ENCODE measurements at places on chromosomes 7 and 10. TPM values are rescaled to one million over a fixed set of nuclear protein-coding genes. Genes with fewer than 3 reads are reported as not detected.

GRCh38 chr10:78865538-78865875, 203.3 kb upstream of the ZMIZ1 start:
- no peak for DNase-seq

The ADRA2A gene
- total RNA-seq, result 0.27 TPM

The GIMAP2 gene
- 5.0 TPM for total RNA-seq

GRCh38 chr10:102781921-102782557, 38.3 kb downstream of the WBP1L start:
- DNase-seq, result no peak

DNA sequence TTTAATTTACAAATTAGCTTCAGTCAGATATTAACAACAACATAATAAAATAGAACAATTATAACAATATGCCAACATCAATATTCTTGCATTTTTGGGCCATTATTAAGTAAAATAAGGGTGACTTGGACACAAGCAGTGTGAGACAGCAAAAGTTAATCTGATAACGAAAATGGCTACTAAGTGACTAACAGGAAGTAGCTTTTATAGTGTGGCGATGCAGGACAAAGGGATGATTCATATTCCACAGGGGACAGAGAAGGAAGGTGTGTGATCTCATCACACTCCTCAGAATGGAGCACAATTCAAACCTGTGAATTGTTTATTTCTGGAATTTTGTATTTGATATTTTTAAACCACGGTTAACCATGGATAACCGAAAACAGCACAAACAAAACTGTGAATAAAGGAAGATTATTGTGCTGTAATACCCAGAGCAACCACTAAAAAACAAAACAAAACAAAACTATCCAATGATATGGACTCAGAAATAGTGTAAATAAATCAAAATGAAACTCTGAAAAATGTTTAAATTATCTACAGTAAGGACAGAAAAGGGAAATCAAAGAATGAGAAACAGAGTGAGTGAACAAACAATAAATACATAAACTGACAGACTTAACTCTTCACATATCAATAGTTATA, 66.9 kb upstream of the TFEC start:
- DNase-seq, result no peak

The CACNB2 gene
- 38.1 TPM for total RNA-seq

- no peak for DNase-seq
These were observed 6.9 kb downstream of the KMT2E start for GRCh38 chr7:105020926-105021325.

The CFAP69 gene
- 3.8 TPM for total RNA-seq

The DHTKD1 gene
- total RNA-seq, result 31.7 TPM

DNA sequence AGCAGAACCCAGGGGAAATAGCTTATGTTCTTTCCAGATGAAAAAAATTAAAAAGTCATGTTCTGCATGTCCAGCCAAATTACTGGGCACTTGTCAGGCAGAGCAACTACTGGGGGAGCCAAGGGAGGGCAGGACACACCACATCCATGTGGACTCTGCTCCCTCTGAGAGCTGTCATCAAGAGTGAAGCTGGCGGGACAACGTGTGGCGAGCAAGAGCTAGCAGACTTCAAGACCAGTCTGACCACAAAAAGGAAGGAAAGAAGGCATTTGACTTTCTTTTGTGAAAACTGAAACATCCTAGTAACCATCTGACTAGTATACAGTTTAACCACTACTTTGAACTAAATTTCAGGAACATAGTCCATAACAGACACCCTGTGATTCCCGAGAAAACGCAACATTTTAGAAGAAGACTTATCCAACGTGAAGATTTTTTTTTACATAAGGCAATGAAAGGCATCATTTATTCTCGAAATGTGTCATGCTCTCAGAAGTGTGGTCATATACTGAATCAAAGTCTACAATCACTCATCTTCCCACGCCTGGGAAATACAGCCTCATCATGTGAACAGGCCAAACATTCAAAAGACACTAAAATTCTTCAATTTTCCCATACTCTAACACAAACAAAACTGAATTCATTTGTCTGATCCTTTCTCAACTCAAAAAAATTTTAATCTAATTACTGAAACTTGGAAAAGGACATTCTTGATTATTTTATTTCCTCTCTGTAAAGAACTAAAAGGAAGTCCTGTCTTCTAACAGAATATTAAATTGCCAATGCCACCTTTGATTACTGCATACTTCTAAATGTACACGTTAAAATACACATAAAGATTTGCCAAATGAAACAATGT, 15.5 kb downstream of the CYTH3 start:
- DNase-seq, result peak; percentile 73

DNA sequence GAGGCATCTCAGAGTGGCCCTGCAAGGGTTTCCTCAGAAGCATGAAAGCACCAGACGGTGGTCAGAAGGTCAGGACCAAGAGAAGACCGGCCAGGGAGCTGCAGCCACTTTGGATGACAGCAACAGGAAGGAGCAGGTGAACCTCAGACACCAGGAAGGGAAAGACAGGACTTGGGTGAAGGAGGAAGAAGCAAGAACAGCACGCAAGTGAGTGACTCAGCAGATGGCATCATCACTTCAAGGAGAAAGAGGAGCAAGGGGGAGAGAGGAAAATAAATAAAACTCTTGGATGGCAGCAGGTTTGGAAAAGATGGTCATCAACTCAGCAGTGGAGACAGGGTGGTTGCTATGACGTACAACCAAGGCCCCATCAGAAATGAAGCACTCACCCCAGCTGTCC, 31.6 kb downstream of the NCAPG2 start:
- DNase-seq, result no peak

- no peak for DNase-seq
These were observed 216.0 kb downstream of the GPAM start for GRCh38 chr10:111967547-111967946.

DNA sequence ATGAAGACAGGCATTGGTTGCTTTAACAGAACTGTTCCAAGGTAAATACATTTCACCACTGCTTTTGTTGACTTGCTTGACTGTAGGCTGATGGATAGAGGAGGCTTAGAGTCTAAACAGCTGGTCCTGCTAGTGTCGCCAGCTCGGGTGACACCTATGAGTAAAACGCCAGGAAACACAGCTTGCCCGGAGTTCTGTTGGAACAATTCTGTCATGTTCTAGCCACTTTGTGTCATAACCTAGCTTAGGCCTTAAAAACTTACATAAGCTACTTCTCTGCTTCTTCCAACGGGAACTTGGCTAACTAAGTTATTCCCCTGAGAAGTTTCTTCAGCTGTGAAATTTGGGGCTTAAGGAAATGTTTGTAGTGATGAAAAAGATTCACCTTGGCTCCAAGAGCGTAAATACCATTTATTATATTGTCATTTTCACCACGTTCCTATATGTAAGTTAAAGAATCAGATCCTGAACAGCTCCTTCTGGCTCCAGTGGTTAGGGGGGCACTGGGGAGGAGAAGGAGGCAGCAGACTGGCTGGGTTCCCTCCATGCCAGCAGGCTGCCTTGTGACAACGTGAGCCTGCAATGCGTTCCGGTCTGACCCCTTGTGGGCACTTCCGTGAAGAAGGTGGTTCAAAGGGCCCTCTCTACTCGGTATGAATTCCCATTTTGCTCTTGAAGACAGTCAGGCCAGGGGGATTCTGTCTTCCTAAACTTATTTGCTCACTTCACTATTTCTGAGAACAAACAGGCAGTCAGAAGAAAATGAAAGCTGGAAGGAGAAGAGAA, 253.2 kb downstream of the BMPER start:
- DNase-seq, result peak; percentile 50

DNA sequence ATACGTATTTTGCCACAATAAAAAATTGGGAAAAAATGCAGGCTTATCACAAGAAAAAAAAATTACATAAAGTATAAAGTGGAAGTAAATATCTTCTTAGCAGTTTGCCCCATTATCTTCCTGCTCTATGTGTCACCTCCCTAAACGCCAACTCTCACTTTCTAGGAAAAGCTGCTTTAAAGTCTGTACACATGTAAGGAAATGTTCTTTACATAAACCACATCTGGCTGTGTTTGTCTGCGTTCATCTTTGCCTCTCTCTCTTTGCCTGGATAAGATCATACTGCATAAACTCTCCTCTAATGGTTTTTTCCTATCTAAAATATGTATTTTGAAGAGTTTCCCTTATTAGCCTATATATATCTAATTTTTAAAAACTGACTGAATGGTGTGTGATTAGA, 23.0 kb upstream of the UMAD1 start:
- DNase-seq, result no peak

DNA sequence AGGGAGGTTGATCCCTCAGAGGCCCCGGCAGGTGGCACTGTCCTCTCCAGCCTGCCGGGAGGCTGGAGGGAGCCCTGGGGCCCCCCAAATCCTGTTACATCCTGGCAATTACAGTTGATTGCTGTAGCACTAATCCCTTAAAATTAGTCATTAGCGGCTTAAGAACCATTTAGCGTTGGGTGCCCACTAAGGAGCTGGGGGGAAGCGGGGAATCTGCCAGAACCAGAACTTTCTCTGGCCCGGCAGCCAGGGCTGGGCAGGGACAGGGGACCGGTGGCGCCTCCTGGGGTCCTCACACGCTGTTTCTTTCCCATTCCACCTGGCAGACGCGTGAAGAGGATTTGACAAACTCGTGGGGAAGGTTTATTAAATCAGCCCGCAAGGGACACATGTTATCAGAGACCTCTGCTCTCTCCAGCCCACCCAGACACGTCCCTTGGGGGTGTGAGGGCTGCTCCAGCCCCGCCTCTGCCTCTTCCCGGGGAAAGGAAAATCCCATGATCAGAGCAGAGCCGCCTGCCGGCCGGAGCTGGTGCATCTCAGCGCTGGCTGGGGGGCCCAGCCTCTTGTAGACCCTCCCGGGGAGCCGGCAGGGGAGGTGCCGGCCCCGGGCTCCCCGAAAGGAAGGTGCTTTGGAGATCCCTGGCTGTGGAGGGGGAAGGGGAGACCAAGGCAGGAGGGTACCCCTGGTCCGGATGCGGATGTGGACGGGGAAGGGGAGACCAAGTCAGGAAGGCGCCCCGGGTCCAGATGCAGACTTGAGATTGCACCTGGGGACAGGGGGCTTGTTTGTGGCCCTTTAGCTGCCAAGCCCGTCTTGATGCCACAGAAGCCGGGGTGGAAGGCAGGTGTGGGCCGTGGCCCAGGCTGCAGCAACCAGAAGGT, 142.7 kb downstream of the ELFN1 start:
- no peak for DNase-seq

The HGF gene
- total RNA-seq, result 2.3 TPM

- DNase-seq, result no peak
These were observed 50.9 kb upstream of the SCIN start for GRCh38 chr7:12519682-12520009.

DNA sequence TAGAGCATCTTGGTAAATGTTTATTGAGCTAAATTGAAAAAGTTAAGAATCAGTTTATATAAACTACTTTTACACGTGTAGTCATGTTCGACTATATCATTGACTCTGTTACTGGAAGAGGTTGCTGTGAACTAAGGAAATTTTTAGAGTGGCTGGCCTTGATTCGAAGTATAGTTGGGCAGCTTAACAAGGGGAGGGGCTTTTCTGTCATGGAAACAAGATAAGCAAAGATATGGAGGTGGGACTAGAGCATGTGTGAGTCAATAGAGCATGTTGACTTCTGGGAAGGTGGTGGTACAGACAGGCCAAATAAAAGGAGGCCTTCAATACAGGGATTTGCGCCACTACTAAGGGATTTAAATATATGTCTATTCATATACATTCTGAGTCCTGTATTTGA, 7.6 kb downstream of the ATP5F1C start:
- no peak for DNase-seq

- DNase-seq, result no peak
These were observed 356.3 kb upstream of the GALNT17 start for GRCh38 chr7:70775570-70776156.

GRCh38 chr10:27759483-27760272, 14.1 kb upstream of the MKX start:
- DNase-seq, result no peak

- DNase-seq, result no peak
These were observed 31.3 kb upstream of the RNF32 start for GRCh38 chr7:156609010-156609877.

DNA sequence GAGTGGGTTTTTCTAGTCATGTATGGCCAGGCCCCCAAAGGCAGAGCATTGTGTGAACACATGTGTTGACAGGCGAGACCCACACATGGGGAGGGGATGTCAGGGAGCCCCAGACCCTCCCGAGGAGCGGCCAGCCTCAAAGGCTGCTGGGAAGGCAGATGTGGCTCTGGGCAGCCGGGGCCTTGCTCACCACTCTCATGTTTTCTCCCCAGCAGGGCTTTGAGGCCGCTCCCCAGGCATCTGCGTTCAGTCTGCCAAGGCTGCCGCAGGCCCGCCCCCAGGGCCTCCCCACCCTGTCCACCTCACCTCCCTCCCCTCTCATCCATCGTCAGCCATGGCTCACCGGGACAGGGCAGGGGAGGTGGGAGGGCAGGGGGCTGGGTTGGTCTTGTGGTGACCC, 16.6 kb upstream of the VSIR start:
- DNase-seq, result no peak

DNA sequence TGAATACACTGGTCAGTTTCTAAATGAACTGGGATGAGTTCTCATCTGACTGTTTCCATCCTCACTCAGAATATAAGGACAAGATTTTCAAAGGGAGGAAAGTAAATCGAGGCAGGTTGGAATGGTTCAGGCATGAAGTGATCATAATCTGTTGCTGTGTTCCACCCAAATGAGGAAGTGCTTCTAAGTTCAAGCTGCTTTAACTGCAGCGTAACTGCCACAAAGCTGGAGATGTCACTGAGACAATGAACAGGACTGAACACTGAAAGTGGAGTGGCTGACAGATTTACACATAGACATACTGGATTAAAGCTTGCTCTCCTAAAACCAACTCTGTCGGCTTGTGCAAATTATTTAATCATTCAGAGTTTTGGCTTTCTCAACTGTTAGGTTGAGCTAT, 66.6 kb downstream of the GPR37 start:
- DNase-seq, result no peak

GRCh38 chr10:90723416-90724068, 134.3 kb downstream of the HTR7 start:
- DNase-seq, result no peak

DNA sequence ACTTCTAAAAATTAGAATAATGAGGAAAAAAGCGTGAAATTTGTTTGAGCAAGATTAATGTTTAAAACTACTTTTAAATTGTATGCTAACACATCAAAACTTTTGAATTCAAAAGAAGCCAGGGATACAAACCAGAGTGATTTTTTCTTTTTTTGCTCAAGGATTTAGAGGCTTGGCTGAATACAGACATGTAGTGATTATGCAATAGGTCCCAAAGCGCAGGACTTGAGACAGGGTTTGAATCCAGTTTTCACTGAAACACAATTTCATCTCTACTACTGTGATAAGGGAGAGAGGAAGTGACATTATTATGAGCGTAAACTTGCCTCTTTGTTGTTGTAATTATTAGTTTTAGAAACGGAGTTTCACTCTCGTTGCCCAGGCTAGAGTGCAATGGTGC, 207.3 kb downstream of the ZNF33B start:
- DNase-seq, result no peak

DNA sequence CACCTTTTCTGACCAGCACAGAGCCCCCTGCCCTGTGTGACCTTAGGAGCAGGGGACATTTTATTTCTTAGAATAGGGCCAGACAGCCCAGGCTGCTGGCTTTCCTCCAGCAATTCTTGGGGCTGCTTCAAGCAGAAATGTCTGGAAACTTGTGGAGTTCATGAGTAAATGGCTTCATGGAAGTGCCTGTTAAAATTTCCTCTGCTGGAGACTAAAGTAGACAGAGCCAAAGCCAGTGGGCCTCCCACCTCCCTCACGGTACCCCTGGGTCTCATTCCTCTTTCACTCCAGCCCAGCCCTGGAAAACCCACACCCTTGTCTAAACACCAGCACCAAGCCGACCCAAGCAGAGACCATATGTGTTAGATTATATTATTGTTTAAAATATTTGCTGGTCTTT, 505.5 kb upstream of the ZMIZ1 start:
- no peak for DNase-seq

- DNase-seq, result no peak
These were observed 164.6 kb downstream of the SND1 start for GRCh38 chr7:127816354-127817190.

- no peak for DNase-seq
These were observed 330.1 kb downstream of the EXOC4 start for GRCh38 chr7:133582766-133583523.

The CPA5 gene
- not detected for total RNA-seq

All from left ventricle myocardium inferior (tissue), 1 donor.